WTC11 (cell line): ENCODE measurements at places on chromosomes 5 and 9.

GRCh38 chr9:116002624-116003023, 151.0 kb upstream of the PAPPA start:
- no peak for DNase-seq

DNA sequence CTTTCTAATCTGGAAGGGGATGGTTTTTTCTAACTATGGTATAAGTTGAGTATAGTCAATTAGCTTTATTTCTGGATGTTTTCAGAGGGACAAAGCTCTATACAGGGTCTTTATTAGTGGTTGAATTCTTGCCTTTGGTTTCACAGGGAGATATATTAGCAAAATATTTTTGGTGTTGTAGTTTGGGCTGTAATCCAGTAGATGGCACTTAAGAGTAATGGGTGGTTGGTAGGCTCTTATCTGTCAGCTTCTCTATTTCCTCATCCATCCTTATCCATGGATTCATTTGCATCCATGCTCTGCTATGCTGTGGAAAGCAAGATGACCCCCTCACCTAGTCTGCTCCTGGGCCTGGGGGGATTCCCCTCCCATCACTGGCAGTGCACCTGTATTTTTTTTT, 363.6 kb upstream of the CYLC2 start:
- DNase-seq: no peak

DNA sequence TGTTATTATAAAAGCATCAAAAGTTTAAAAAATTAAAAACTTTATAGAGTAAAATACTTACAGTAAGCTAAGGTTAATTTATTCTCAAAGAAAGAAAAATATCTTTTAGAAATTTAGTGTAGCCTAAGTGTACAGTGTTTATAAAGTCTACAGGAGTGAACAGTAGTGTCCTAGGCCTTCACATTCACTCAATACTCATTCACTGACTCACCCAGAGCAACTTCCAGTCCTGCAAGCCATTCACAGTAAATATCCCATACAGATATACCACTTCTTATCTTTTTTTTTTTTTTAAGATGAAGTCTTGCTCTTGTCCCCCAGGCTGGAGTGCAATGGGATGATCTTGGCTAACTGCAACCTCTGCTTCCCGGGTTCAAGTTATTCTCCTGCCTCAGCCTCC, 73.1 kb upstream of the FST start:
- no peak for DNase-seq

DNA sequence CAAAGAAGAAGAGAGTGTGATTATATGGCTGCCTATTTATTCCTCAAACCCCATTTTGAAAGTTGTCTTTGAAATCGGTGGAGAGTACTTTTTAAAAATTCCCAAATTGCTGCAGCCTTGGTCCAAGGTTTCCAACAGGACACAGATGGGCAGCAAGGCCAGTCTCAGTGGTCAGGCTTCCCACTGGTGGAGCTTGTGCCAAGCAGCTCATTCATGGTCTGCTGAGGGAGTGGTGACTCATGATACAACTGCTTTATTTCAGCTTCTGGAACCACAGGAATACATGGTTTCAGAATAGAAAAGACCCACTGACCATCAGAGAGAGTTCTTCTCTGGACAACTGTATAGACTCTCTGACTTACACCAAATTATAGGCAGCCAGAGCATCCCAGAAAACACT, 673.1 kb upstream of the KLF4 start:
- DNase-seq: no peak

GRCh38 chr9:81259896-81260295, 429.5 kb downstream of the TLE1 start:
- no peak for DNase-seq

DNA sequence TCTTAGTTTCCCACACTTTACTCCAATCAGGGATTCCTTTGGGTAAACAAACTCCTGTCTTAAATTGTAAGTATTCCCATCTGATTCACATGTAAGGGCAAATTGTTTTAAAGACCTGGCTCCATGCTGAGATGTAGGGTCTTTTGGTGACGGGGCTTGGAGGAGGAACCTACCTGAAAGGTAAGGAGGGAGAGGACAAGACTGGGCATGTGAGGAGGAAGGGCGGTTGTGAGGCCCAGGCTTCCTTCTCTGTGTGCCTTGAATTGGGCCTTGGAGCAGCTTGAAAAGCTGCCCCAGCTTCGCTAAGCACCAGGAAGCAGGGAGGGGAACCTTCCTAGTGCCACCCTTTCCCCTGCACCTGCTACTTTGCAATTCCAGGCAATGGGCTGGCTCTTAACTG, 86.8 kb downstream of the C9orf152 start:
- no peak for DNase-seq

- DNase-seq: no peak
These were observed 81.9 kb downstream of the RMI1 start for GRCh38 chr9:84062538-84062937.

- no peak for DNase-seq
These were observed 2.8 kb downstream of the SLC6A3 start for GRCh38 chr5:1442222-1443145.
